ENCODE measurements at places on chromosomes 6 and 20.

DNA sequence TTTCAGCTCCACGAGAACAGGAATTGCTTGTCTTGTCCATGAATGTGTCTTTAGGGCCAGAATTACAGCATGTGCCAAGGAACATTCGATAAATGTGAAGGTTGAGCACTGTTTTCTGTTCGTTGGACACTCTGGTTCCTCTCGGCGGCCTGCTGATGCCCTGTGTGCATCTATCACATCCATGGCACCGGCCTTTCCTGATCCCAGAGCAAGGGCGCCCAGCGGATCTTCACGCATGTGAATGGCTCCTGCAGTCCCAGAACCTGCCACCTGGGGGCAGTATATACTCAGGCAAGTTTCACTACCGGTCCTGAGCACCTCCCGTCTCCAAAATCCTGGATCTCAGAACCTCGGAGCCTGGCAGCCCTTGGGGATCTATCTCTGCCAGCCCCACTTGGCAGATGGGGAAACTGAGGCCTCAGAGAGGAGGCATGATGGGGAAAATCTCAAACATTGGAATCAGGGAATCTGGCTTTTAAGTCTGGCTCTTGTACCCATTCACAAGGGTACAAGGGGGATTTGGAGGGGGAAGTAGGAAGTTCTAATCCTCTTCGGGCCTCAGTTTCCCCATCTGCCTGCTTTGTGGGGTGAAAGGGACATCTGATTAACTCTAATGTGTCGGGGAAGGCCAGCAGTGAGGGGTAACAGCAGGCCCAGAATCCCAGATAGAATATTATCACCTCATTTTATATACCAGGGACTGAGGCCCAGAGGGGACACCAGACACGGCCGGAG is 4.3 kb upstream of the CEBPB start:
- peak; percentile 76 for DNase-seq

- DNase-seq: no peak
Observed at GRCh38 chr6:81304466-81304865, 448.0 kb downstream of the TENT5A start.

DNA sequence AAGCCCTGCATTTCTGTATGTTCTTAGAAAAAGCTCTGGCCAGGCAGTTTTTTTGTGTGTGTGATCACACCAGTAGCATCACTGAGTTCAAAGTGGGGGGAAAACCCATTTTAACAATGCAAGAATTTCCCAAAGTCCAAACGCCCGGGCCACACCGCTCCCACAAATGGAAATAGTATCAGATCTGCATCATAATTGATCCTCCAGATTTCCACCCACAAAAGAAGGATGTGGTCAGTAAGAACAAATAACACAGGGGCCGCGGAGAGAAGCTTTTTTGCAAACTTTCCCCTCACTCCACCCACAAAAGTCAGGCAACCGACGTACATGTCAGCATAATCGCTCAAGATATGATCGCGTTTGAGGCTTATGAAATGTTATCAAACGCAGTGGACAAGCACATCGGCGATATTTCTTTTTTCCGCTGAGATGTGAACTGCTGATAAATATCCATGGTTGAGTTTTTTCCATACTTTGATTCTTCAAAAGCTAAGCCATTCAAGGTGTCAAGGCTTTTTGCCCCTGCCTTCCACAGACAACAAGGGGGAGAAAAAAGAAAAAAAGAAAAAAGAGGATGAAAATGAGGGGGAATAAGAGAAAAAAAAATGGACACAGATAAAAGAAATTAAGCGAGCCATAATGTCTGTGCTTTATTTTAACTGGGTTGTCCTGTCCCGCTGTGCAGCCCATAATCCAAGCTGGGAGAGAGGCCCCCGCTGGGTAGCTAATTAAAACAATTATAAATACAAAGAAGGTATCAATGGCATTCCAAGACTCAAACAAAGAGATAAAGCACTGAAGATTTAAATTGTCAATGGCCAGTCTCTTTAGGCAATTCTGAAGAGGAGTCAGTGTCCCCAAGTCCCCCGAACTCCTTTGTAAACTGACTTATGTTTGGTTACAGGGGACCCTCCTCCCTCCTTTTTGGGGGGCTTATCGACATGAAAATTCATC is 143.5 kb downstream of the ZFP64 start:
- DNase-seq: no peak

DNA sequence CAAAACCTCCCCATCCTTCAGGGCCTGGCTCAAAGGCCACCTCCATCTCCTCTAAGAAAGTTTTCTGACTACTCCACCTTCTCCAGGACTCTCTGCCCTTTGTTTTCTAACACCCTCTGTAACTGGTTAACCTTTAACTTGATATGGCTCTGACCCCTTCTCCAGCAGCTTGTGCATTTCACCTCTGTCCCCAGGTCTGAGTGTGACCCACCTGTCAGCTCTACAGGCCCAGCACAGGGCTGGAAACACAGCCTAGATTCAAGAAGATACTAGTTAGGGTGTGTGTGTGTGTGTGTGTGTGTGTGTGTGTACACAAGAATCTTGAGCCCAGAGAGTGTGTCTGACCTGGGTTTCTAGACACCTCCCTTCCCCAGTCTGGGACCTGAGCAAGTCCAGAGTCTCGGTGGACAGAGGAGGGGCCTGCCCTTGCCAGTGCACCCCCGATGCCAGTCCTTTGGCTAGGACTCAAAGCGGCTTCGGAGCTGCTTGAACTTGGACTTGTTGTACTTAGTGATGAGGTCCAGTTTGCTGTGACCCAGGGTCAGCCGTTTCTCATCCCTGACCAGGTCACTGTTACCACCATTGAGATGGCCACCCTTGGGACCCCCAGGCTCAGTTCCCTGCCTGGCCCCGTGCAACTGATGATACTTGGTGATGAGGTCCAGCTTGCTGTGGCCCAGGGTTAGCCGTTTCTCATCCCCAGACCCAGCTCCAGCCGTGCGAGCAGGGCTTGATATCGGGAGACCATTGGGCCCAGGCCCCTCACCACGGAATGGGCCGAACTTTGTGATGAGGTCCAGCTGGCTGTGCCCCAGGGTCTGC is 1.7 kb upstream of the EIF6 start:
- no peak for DNase-seq

- no peak for DNase-seq
Observed at GRCh38 chr6:129498950-129499842, 210.8 kb downstream of the ARHGAP18 start.

DNA sequence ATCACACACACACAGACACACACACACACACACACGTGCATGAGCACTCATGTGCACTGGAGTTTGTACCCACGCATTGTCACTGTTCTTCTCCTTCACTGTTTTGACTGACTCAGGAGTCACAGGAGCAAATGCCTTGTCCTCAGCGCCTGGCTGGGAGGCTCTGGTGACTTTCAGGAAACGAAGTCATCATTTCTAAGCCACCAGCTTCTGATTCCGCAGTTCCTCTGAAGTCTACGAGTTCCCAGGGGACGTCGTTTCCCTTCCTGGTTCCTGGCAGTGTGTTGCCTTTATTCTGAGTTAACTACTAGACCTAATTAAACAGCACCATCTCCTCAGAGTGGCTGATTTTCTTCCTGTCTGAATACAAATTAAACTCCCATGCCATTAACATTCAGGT is 82.2 kb upstream of the PMEPA1 start:
- no peak for DNase-seq

- DNase-seq: no peak
Observed at GRCh38 chr6:112415366-112415765, 68.2 kb downstream of the RFPL4B start.
